ENCODE measurements at places on chromosomes 2 and 18. TPM values are rescaled to one million over a fixed set of nuclear protein-coding genes. Genes with fewer than 3 reads are reported as not detected.

GRCh38 chr2:9974343-9974742 is 22.9 kb downstream of the GRHL1 start:
- no peak for DNase-seq

GRCh38 chr2:195632856-195633572 is 24.0 kb upstream of the SLC39A10 start:
- DNase-seq = no peak

DNA sequence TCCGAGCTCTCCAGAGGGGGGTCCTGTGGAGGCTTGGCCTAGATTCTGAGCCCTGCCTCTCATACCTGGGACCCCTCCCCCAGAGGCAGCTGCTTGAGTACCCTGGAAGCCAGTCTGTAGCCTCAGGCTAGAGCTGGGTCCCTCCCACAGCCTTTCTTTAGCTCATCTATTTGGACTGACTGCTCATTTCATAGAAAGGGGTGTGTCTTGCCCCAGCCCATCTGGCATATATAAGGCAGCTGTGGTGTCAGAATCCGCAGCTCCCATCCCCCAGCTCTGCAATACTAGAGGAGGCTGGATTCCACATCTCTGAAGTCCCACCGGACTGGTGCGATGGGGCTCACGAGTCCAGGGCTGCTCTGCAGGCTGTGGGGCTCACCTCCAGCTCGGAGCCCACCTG is 26.1 kb downstream of the MPHOSPH10 start:
- DNase-seq = no peak

Gene IHH
- total RNA-seq = not detected

Gene PSMA8
- total RNA-seq = 0.27 TPM

DNA sequence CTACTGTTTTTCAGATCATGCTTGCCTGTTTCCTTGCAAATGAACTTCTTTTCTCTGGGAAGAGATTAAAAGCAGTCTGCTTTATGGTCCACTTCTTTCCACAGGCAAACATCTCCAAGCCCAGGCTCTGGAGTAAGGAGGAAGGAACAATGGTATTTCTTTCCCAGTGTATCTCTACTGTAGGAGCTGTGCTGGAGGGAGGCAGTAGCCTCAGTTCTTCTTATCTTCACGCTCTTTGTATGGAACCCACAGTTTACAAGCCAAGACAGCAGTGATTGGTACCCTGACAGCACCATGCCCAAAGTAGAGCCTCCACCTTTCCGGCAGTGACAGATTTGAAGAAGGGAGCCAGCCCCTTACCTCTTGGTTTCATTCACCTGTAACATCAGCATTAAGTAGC is 35.2 kb downstream of the SPOPL start:
- DNase-seq = no peak

DNA sequence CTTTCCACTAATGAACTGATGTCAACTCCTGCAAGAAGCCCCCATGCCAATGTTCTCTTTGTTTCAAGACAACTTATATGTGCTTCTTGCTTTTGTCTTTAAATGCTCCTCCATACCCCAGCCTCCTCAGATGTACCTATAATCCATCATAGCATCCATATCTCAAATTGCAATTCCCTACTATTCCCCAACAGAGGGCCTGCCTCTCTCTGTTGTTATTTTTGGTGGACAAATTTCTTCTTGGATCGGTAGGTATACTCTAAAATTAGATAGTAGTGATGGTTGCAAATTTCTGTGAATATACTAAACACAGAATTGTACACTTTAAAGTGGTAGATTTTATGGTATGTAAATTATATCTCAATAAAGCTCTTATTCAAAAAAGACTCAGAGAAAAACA is 820.1 kb downstream of the METTL4 start:
- no peak for DNase-seq

Gene CYP27C1
- not detected for total RNA-seq

DNA sequence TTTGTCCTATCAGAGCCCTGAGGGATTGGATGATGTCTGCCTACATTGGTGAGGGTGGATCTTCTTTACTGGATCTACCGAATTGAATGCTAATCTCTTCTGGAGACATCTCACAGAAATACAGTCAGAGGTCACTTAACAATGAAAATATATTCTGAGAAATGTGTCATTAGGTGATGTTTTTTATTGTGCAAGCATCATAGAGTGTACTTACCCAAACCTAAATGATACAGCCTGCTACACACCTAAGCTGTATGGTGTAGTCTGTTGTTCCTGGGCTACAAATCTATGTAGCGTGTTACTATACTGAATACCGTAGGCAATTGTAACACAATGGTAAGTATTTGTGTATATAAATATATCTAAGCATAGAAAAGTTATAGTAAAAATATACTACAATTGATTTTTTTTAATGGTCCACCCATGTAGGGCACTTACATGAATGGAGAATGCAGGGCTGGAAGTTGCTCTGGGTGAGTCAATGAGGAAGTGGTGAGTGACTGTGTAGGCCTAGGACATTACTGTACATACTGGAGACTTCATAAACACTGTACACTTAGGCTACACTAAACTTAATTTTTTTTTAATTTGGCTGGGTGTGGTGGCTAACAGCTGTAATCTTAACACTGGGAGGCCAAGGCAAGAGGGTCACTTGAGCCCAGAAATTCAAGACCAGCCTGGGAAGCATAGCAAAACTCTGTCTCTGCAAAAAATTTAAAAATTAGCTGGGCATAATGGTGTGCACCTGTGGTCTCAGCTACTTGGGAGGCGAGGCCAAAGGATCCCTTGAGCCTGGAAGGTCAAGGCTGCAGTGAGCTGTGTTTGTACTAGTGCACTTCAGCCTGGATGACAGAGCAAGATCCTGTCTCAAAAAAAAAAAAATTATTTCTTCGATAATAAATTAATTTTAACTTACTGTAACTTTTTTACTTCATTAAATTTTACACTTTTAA is 226.3 kb upstream of the UBE2E3 start:
- DNase-seq = no peak

GRCh38 chr18:77870199-77870598 is 620.6 kb downstream of the GALR1 start:
- DNase-seq = no peak

DNA sequence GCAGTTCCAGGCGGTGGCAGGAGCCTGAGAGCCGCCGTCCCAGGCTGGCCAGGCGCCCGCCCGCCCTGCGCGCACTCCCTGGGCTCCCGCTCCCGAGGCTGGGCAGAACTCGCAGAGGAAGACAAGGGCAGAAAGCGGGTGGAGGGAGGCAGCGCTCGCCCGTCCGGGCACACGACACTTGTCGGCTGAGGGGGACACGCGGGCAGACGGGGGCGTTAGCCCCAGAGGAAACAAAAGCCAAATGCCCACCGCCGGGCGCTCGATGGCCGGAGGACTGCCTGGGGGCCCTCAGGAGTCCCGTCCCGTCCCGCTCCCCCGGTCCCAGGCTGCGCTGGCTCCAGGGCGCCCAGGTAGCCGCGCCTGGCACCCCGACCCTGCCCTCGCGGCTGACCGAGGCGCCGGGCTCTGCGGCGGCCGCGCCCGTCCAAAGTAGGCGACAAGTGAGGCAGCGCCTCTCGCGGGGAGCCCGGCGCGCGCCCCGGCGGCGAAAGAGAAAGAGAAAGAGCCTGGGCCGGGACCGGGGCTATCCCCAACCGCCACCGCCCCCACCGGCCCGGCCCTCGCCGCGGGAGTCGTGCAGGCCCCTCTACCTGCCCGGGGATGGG is 491 bp downstream of the L3MBTL4 start:
- no peak for DNase-seq

DNA sequence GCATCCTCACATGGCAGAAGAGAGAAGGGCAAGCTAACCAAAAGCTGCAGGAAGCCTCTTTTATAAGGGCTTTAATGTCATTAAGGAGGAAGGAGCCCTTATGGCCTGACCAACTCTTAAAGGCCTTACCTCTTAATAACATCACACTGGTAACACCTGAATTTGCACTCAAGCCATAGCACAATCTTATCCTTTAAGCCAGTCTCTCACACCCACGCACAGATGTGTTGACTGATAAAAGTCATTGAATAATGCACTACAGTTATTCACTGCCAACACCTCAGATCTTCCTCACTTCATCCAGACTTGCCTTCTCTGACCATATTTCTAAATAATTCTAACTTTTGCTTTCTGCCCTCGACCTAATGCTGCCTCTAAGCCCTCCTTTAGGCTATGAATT is 516.8 kb downstream of the ADCYAP1 start:
- no peak for DNase-seq

DNA sequence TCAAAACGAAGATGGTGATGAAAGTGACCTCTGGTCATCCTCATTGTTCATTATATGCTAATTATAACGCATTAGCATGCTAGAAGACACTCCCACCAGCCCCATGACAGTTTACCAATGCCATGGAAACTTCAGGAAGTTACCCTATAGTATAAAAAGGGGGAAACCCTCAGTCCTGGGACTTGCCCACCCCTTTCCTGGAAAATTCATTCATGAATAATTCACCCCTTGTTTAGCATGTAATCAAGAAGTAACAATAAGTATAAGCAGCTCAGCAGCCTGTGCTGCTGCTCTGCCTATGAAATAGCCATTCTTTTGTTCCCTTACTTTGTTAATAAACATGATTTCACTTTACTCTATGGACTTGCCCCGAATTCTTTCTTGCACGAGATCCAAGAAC is 70.5 kb upstream of the CHAC2 start:
- no peak for DNase-seq
